Activated naive CD8-positive, alpha-beta T cell treated with anti-CD3 and anti-CD28 coated beads, Interleukin-2, amount 10 ng/mL, durations not matched to agents 7 days and 5 days (primary cell): ENCODE measurements at places on chromosomes 16 and 17. TPM values are rescaled to one million over a fixed set of nuclear protein-coding genes. Genes with fewer than 3 reads are reported as not detected.

ATP2A1 gene
- 4.6 TPM for total RNA-seq

CDH11 gene
- not detected for total RNA-seq

LSM12 gene
- 46.9 TPM for total RNA-seq

LHX1 gene
- not detected for total RNA-seq

EVPLL gene
- total RNA-seq: not detected

SLC38A8 gene
- not detected for total RNA-seq

- H3K36me3 ChIP-seq: no peaks in the 10 kb centered on the region
- DNase-seq: no peak
- H3K4me1 ChIP-seq: no peaks in the 10 kb centered on the region
- H3K27ac ChIP-seq: no peak overlapping the region
- H3K4me3 ChIP-seq: no peak overlapping the region
- no peaks in the 10 kb centered on the region for H3K27me3 ChIP-seq
Measured at GRCh38 chr16:85286951-85287814, 174.9 kb upstream of the CIBAR2 start.
